HuH-7.5 (cell line): ENCODE measurements at places on chromosomes 1 and 21.

GRCh38 chr1:153178922-153179321 is 24.3 kb upstream of the LELP1 start:
- DNase-seq = no peak

DNA sequence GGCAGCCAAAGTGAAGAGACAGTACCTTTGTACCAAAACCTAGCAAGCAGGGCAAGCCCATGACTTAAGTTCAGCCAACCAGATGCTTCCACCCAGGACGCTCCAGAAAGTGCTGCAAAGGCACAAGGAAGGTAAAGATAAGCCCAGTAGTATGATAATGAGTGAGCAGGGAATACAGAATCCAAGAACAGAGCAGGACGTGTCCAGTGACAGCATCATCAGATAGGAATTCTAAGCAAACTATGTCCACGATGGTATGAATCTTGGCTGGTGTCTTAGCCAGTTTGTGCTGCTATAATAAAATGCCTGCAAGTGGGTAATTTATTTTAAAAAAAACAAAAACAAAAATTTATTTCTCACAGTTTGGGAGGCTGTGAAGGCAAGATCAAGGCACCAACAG is 13.6 kb downstream of the GJA4 start:
- DNase-seq = no peak

DNA sequence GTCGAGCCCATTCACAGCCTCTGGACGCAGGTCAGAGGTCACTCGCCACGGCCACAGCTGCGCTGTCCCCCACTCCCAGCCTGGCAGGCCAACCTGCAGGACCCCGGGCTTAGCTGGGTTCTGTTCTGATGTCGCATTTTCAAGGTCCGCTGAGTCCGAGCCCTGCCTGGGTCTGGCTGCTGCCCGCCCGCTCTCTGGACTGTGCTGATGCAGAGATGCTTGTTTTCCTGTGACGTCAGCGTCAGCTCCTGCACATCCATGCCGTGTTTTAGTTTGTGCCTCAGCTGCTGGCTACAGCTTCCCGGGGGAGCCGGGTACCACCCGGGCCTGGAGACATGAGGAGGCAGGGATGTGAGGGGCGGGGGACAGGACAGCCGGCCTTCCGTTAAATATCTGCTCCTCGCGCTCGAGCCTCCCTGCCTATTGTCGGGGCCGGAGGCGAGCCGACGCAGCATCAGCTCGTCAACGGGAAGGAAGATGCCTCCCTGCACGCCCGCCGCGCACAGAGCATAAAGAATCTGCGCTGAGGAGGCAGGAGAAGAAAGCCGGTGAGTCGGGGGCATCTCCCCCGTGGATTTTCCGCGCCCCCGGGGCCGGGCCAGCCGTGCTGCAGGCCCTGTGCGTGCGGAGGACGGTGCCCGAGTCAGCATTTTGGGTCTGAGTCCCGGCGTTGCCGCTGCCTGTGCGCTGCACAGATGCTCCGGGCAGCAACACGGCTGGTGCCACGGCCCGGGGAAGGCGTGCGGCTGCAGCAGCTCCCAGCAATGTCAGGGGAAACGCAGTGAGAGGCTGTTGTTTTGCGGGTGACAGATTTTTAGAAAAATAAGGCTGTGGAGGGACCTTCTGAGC is 23.4 kb downstream of the PRKCZ start:
- no peak for DNase-seq

DNA sequence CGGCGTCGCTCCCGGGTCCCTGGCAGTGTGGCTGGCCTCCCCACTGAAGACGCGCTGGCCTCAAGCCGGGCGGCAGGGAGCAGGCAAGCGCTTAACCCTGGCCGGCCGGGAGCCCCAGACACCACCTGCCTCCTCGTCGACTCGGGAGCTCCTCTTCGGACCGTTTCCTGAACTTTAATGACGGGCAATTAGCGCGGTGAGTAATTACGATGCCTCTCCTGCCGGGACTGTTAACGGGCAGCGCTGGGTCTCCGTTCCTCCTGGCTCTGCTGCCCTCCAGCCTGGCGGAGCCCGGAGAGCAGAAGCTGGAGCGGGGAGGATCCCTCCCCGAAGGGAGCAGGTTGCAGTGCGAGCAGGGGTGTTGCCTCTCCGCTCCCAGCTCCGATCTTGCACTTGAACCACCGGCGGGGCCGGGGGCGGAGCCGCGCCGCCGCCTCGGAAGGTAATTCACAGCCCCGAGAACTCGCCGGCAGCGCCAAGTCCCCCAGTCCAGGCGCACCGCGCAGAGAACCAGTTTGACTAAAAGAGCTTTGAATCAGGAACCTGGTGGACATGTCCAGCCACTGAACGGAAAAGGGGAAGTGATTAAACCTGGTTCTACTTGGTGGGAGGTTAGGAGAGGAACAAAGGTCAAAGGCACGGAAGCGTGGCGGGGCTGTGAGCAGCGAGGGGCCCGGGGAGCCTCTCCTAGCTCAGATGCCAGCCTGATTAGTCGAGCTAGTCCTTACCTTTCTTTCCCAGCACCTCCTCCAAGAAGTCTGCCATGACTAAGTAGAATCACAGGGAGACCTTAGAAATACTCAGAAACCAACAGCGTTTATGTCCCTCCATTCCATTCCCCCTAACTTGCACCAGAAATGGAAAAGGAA is 18.3 kb upstream of the PLEKHA6 start:
- peak; percentile 48 for DNase-seq

- no peak for DNase-seq
Observed at GRCh38 chr1:229862017-229862774, 204.8 kb upstream of the GALNT2 start.

GRCh38 chr1:12657060-12657884 is 13.4 kb downstream of the AADACL4 start:
- DNase-seq = no peak

GRCh38 chr21:16330082-16330907 is 600.5 kb downstream of the USP25 start:
- no peak for DNase-seq
